ENCODE measurements at places on chromosomes 12 and 14.

DNA sequence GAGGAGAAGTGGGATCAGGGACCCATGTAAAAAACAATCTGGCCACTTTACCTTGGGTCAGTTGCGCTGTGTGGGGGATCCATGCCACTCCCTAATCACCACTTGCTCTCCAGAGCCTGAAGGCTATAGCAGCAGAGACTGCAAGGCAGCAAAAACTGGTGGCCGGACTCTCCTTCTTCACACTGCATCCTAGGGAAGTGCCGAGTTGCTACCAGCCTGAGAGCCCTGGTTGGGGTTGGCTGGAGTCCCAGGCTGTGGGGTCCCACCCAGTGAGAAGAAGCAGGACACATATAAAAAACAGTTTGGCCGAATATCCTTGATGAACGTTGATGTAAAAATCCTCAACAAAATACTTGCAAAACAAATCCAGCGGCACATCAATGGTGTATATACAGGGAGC lies 341.2 kb downstream of the AEBP2 start:
- DNase-seq = no peak

DNA sequence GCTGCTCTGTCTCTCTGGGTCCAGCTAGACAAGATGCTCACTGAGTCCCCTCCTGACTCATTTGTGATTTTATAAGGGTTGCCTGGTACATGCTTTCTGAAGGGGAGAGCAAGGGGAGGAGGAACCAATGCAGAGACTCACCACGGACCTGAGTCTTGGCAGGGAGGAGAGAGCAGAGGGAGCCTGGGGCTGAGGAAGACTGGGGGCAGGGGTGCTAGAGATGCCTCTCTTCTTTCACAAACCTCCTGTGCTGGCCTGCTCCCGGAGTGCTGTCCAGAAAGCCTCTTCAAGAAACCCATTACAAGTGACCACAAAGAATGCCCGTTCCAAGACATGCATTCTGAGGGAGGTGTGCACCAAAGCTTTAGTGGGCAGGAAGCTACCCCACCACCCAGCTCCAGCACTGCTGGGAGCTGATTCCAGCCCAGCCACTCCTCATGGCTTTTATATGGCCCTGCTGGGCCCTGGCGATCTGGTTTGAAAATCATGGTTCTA lies 33.1 kb upstream of the DICER1 start:
- no peak for DNase-seq

DNA sequence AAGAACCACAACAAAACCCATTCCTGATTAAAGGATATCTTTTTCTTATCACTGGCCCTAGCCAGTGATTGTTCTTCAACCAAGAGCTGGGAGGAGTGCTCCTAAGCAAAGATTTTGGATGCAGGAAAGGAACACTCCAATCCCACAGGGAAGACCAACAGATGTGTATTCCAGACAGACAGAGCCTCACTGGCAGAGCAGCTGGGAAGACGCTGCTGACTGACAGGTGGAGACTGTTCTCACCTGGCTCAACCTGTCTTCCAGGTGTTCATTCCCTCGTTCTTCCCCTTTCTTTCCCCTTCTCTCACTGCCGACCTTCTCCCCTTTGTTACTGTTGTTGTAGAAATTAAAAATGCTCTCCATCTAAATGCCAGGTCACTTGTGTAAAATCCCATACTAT lies 89.7 kb upstream of the CCDC198 start:
- DNase-seq = no peak

GRCh38 chr12:130803702-130804101 lies 35.3 kb downstream of the STX2 start:
- DNase-seq = no peak

GRCh38 chr12:32586390-32586789 lies 92.7 kb upstream of the DNM1L start:
- peak; percentile 48 for DNase-seq

DNA sequence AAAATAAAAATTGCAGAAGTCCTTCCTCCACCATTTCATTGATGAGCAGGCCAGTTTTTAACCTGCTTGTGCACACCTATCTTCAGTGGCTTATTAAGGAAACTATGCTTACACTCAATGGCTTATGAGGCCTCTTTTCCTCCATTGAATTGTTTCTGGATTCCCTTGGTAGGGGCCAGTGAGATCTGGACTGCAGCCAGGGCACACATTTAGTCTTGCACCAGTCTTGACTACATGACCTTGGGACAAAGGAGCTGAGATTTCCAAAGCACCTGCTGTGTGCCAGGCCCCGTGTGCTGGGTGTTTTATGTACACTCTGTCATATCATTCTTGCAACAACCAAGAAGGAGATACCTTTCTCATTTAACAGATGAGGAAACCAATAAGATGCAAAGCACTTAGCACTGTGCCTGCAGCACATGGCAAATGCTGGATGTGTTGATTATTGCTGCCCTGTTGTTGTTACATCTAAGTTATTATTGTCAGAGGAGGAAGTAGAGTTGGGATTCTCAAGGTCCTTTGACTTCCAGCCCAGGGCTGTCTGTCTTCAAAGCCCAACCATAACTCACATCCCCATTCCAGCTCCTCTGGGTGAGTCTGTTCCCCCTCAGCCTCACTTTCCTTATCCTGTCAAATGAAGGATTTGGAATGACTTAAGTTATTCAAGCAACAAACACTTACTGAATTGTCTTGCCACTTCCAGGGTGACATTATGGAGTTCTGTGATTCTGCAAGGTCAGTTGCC lies 31.6 kb upstream of the RIN3 start:
- no peak for DNase-seq

DNA sequence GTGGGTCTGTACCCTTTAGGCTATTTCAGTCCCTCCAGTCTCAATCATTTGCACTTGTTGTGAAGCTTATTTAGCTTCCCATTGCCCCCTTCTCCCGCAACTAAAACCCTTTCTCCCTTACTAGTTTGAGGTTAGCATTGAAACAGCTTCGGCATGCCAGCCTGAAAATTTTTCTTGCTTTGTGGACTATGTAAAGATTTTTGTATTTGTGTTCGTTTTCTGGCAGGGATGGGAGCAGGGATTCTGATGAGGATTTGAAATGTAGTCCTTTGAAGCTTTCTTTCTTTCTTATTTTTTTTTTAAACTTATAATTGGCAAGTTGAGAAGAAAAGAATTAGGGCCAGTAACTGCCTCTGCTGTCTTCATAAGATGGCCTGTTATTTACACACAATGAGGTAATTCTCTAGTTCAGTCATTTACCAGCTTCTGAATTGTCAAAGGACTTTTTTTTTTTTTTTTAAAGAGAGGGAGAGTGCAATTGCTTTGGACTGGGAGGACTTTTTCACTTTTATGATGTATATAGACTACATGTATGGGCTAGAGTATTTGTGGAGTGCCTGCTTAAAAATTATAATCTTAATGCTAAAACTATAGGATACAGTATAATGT lies 29.0 kb downstream of the PALS1 start:
- no peak for DNase-seq

- DNase-seq = no peak
Observed at GRCh38 chr14:99596071-99596627, 7.9 kb downstream of the CCDC85C start.

DNA sequence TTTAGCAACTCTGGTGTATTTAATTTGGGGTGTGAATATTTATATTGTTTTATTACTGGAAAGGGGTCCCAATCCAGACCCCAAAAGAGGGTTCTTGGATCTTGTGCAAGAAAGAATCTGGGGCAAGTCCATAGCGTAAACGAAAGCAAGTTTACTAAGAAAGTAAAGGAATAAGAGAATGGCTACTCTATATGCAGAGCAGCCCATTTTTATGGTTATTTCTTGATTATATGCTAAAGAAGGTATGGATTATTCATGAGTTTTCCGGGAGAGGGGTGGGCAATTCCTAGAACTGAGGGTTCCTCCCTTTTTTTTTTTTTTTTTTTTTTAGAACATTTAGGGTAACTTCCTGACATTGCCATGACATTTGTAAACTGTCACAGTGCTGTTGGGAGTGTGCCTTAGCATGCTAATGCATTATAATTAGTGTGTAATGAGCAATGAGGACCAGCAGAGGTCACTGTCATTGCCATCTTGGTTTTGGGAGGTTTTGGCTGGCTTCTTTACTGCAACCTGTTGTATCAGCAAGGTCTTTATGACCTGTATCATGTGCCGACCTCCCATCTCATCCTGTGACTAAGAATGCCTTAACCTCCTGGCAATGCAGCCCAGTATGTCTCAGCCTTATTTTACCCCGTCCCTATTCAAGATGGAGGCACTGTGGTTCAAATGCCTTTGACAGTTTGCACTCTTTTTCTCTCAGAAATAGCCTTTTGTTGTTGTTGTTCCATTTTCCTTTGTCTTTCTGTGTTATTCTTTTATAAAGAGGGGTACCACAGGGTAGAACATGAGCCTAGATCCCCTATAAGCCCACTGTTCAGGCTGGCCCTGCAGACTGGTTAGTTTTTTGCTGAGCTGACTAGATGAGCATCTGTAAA lies 75.5 kb upstream of the DCD start:
- DNase-seq = no peak

DNA sequence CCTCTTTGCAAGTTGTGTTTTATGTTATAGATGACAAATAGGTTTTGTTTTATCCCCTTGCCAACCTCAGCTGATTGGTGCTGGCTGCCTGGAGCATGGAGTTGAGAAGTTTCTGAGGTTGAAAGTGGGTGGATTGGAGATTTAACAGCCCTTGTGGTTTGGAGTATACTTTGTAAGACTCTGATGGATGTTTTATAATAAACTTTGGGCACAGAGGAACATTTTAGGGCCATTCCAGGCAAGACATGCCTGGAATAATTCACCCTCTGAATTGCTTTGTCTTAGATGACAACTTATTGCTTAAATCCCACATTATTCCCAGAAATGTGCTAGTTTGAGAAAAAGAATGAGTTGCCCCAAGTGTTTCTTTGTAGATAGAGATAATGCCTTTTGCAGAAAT lies 158.9 kb downstream of the SLC5A8 start:
- DNase-seq = no peak

GRCh38 chr12:98823012-98823411 lies 177.9 kb downstream of the APAF1 start:
- no peak for DNase-seq

DNA sequence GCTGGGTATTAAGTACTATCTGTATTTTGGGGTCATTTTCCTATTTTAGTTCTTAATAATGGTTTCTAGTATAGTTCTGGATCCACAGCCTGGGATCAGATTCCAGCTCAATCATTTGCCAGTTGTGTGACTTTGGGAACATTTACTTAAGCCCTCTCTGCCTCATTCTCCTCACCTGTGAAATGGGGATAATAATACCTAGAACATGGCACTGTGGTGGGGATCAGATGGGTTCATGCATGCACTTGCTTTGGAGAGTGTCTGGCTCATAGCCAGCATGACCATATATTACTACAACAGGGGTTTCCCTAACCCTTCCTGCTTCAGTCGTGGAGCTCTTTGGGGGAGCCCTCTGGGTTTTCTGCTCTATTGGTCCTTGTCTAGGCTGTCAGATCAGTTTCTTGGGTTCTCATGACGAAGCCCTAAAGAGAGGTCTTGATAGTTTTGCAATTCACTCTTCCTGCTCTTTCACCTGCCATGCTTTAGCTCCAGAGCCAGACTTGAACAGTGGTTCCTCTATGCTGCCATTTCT lies 34.1 kb upstream of the SMOC1 start:
- DNase-seq = no peak

DNA sequence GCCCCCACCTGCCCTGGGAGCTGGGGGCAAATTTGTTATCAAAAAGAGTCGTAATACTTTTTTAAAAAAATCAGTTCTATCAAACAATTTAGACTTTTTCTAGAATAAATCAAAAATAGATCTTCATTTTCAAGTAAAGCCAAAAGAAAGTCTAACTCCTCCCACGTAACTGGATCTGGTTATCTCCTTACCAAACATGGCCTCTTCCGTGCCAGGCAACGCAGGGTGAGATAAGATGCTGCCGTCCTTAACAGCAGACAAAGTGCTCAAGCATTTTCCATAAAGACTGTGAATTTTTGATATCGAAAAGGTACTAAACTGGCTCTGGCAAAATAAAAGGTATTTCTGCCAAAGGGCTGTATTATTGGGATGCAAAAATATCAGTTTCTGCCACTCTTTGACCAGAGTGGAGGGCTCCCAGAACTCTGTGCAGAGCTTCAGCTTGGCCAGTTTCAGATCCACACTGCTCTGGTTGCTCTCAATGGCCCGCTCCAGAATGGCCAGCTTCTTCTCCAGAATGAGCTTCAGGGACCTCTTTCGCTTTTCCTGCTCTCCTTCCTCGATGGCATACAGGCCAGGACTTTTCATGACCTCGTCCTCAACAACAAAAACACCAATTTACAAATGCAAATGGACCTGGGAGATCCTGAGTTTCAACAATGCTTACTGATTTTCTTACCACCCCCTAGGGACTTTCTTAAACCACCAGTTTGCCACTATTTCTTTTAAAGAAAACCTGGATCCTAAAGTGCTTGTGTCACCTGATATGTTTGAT lies 29.0 kb downstream of the NRDE2 start:
- no peak for DNase-seq

- DNase-seq = no peak
Observed at GRCh38 chr12:127670294-127670693, 596.7 kb upstream of the TMEM132C start.

- peak; percentile 97 for DNase-seq
Observed at GRCh38 chr14:79044894-79045624, 874.9 kb downstream of the NRXN3 start.

DNA sequence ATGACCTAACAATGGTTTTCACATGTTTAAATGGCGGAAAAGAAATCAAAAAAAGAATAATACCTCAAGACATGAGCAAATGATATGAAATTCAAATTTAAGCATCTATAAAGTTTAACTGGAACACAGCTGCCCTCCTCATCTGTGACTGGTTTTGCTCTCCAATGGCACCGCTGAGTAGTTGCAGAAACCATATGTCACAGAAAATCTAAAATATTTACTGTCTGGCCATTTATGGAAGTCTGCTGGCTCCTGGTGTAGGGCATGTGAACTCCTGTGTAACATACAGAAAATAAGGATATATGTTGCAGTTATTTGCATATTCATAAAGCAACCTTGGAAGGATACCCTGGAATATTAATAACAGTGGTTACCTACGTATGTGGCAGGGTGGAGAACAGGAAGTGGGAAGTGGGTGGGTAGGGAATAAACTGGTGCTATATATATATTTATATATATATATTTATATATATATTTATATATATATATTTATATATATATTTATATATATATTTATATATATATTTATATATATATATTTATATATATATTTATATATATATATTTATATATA lies 48.4 kb downstream of the LTBP2 start:
- no peak for DNase-seq

DNA sequence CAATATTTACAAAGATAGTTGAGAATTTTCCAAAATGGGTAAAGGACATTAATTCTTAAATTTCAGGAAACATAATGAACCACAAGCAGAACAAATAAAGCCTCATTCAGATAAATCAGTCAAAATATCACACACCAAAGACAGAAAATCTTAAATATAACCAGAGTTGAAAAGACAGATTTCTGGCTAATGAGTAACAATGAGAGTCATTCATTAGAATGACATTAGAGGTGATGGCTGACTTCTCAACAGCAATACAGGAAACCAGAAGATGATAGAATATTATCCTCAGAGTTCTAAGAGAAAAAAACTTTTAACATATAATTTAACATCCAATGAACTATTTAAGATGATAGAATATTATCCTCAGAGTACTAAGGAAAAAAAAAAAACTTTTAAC lies 124.2 kb downstream of the DENND5B start:
- DNase-seq = no peak

GRCh38 chr12:575948-576614 lies 87.2 kb downstream of the NINJ2 start:
- no peak for DNase-seq

All from keratinocyte (primary cell).